ENCODE measurements at places on chromosomes 3 and 15.

- no peak for DNase-seq
These were observed 138.3 kb upstream of the ROBO1 start for GRCh38 chr3:79906106-79906505.

DNA sequence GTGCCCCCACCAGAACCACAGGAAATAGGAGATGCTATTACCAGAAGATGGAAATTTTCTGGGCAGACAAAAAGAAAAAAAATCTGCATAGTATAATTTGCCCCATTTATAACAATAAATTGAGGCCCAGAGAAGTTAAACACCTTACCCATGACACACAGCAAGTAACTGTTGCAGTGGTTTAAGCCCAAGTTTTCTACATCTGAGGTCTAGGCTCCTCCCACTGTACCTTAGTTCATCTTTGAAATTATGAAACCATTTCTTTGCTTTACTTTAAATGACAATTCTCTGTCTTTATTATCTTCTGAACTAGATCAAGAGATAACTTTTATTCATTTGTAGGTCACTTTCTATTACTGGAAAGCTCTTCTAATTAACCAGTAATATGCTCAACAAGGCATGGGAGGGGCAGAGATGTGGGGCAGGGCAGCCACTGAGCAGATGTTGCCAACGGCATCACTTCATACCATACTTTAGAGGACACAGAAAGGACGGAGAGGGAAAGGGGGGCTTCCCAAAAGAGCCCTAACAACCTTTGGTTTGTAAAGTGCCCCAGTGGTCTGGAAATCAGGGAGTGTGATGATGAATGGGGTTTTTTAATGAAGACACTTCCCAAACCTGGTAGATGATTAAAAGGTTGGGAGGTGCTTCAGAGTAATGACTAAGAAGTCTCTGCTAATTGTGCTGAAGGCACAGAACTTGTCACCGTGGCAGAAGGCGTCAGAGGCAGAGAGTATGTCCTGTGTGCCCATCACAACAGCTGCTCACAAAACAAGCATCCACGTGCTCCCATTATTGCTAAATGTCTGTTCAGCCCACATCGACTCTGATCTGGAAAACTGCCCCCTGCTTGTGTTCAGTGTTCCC is 342.5 kb downstream of the SHQ1 start:
- DNase-seq = no peak

GRCh38 chr15:69876064-69876940 is 221.4 kb downstream of the TLE3 start:
- DNase-seq = no peak

GRCh38 chr15:39587096-39587721 is 6.3 kb downstream of the THBS1 start:
- no peak for DNase-seq

DNA sequence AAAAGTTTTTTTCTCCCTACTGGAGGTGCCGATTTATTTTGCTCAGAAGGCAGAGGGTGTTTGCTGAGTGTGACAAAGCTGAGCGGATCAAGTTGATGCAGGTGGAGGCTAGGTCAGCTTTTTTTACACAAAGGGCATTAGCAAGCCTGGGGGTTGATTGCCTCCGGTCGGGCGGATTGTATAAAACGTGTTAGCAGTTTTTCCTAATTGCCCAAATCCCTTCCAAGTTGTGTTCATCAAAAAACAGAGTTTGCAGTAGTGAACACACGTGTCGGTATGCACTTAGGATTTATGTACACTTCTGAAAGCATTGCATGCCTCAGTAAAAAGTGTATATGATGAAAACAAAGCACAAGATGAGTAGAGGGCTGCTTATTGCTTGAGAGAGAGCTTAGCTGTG is 2.6 kb downstream of the GPR160 start:
- DNase-seq = no peak

- no peak for DNase-seq
These were observed 121.1 kb upstream of the ACP3 start for GRCh38 chr3:132196113-132196512.

DNA sequence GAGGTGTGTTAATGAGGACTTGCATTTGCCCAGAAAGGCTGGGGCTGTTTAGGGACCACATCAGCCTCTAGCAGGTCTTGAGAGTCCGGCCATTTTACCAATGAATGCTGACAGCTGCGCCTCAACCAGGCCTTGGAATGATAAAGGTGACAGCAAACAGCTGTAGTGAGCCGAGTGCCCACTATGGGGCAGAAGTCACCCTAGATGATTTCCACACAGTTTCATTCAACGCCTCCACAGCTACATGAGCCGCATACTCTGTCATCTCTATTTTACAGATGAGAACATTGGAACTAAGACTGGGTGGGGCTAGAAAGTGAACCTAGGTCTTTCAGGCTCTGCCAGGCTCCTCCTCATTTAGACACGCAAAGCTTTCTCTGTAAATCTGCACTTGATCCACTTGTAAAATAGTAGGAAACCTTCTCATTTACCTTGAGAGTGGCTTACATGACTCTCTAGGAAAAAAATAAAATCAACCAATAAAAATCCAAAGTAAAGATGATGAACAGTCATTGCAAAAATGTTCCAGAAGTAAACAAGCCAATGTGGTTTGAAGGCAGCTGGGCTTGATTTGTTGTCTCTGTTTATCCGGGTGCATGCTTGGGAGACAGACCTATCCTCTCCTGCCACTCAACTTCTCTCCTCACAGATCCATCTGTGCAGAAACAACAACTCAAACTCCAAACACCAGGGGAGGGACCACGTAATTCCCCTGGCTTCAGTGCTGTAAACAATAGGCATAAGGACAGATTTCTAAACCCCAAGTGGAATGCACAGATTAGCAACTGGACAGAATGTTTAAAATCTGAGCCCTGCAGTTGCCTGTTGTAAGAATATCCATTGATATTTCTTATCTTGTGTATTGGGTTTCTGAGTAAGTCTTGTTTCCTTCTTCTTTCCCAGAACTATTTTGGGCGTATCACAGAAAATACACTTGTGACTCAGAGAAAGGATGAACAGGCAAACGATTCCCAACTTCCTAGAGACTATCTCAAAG is 31.5 kb upstream of the LDHAL6B start:
- DNase-seq = peak; percentile 39

DNA sequence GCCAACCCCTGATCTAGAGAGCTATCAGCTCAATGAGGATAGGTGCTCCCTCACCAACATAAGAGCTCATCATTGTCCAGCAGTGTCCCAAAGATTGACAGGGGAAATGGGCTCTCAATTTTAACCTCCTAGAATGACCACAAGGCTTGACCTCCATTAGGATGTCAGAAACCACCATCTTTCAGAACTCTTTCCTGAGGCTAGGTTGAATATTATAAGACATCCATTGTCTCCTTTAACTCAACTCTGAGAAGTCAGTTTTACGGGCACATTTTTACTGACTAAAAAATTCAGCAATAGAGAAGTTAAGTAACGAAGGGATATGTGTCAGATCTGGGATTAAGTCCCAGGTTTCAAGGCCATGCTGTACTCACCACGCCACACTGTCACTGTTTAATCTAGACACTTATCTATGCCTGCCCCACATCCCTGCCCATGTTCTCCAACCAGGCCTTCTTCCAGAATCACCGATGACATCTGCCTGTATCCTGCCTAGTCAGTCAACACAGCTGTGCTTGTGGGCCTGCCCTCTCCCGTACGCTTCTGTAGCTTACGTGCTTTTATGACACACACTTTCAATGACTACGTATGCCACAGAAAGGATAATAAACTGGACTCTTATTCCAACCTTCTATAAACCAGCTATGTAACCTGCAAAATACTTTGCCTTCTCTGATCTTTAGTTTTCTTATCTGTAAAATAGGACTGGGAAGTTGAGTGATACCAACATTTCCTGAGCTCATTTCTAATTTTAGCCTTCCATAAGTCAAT is 17.1 kb upstream of the MUC13 start:
- no peak for DNase-seq

DNA sequence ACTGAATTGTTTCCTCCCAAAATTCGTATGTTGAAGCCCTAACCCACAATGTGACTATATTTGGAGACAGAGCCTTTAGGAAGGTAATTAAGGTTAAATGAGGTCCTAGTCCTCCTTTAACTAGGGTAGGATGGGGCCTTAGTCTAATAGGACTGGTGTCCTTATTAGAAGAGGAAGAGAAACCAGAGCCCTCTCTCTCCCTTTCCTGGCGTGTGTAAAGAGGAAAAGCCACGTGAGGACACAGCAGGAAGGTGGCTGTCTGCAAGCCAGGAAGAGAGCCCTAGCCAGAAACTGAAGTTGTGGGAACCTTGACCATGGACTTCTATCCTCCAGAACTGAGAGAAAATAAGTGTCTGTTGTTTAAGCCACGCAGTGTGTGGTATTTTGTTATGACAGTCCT is 94.3 kb downstream of the OXNAD1 start:
- no peak for DNase-seq

DNA sequence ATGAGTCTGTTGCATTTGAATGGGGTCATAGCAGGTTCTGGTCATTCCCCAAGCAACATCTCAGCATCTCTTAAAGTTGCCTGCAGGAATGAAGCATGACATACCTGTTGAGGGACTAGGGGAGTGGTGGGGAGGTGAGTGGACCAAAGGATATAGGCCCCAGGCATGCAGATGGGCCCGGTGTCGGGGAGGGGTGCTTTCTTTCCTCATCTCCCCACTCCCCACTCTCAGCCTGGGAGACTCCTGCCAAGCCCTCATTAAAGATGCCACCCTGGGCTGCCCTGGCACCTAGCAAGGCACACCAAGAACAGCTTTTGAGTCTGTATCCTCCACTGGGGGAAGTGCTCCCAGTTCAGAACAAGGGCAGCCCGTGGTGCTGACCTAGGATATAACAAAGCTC is 54.2 kb downstream of the GRIP2 start:
- DNase-seq = no peak

- no peak for DNase-seq
These were observed 96.0 kb upstream of the MYZAP start for GRCh38 chr15:57495554-57496165.

DNA sequence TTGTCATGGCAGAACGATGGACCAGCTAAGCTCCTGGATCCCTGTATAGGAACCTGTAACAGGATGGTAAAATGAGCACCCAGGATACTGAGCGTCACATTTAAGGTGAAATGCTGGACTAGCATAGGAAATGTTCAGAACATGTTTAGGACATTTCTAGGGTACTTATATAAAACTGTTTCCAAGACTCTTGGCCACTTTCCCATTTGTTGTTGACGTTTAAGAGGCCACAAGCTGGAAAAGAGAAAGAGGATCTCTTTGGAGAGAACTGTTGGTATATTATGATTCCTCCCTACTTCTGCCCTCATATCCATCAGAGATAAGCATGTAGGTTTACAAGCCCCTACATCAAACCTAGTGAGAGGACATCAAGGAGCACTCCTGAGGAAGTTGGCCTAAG is 57.5 kb downstream of the SCN11A start:
- no peak for DNase-seq

DNA sequence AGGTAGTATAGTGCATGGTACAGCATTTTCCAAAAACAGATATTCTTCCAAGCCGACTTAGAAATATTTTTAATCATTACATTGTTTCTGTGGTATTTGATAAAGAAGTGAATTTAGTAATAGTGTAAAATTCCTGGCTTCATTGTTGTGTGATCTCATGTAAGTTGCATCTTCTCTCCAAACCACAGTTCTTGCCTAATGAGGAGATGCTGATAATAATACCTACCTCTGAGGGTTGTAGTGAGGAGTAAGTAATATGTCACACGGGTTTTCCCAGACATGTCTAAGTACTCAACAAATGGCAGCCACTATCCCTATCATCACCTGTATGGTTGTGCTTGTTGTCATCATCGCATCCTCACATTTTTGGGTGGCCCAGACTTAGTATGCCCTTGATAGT is 167.3 kb downstream of the SLCO3A1 start:
- no peak for DNase-seq

DNA sequence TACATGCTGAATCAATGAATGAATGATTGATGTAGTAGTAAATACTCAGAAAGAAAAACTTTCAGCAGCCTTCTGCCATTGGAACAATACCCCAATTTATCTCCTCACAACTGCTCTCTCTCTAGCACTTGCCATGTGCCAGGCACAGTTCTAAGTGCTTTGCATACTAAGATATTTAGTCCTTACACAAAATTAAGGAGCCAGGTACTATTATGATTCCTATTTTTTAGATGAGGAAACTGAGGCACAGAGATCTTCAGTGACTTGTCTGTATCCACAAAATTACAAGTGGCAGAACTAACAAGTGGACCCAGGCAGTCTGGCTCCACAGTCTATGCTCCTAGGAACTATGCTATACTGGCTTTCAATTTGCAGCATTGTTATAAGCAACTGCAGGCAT is 279.2 kb downstream of the LSAMP start:
- DNase-seq = no peak

- no peak for DNase-seq
These were observed 234.9 kb upstream of the SATB1 start for GRCh38 chr3:18660059-18660458.

DNA sequence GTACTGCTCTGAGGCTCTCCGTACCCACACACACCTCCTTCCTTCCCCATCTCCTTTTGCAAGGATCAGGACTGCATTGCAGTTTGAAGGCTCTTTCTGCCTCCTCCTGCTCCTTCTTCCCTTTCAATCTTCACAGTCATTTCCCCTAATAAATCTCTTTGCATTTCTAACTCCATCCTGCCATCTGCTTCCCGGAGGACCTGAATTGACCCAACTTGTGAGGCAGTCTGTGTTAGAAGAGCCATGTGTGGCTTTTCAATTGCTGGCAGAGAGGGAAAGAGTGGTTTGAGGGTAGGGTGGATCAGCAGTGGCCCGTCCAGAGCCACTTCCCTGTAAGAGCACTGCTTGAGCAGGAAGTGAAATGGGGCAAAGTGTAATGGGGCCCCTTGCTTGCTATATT is 35.8 kb downstream of the ANAPC13 start:
- no peak for DNase-seq

GRCh38 chr3:51502562-51502910 is 2.7 kb upstream of the DCAF1 start:
- no peak for DNase-seq

GRCh38 chr3:100083209-100083608 is 31.1 kb downstream of the FILIP1L start:
- DNase-seq = no peak

GRCh38 chr3:3587647-3587972 is 211.6 kb upstream of the LRRN1 start:
- DNase-seq = no peak

DNA sequence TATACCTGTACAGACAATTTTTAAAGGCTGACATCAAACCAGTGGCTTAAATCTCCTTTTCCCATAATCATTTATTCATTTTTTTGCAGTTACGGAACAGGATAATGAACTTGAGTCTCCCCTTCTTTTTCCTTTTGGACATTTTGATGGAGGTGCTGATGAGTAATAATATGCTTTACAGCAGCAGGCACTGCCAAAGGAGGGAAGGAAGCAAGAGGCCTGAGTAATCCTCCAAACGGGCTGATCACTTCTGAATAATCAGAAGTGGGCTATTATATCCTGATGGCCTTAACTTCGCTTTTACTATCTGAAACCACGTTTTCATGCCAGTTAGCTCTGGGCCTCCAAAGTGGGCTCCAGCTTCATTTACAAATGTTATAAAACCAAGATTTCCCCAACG is 527.2 kb downstream of the FOXP1 start:
- DNase-seq = no peak

All from gastrocnemius medialis (tissue), 4 donors.